NCI-H226 (cell line): ENCODE measurements at places on chromosomes 13 and 19.

- DNase-seq = no peak
Observed at GRCh38 chr13:43023289-43023963, at the start of gene DNAJC15. Gene DNAJC15, plus strand, starts transcription at chr13:43023586. Its CDS starts 41 bp downstream, at chr13:43023627.

GRCh38 chr13:51547425-51548176 lies 36.7 kb upstream of the WDFY2 start:
- DNase-seq = no peak

DNA sequence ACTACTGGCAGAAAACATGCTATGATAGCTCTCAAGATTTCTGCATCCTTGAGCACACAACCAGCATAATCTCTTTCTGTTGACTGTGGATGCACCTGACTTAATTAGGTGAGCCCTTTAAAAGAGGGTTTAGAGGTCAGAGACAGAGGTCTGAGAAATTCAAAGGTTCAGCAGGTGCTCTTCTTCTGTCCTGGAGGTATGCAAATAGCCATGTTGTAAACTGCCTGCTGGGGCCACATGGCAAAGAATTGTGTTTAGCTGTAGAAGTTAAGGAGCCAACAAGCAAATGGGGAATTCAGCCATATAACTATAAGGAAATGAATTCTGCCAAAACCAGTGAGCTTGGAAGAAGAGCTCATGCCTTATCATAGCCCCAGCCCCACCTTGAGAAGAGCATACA lies 11.6 kb upstream of the DCLK1 start:
- DNase-seq = no peak

- no peak for DNase-seq
Observed at GRCh38 chr13:114129649-114130062, 2.8 kb downstream of the RASA3 start.

- DNase-seq = peak; percentile 41
Observed at GRCh38 chr13:100454876-100455275, 133.7 kb downstream of the GGACT start.

GRCh38 chr19:4877753-4878490 lies 10.5 kb upstream of the PLIN3 start:
- no peak for DNase-seq
